ENCODE measurements at places on chromosomes 11 and 22.

GRCh38 chr11:130673698-130674097 lies 225.3 kb downstream of the ADAMTS15 start:
- ATAC-seq: no peak

DNA sequence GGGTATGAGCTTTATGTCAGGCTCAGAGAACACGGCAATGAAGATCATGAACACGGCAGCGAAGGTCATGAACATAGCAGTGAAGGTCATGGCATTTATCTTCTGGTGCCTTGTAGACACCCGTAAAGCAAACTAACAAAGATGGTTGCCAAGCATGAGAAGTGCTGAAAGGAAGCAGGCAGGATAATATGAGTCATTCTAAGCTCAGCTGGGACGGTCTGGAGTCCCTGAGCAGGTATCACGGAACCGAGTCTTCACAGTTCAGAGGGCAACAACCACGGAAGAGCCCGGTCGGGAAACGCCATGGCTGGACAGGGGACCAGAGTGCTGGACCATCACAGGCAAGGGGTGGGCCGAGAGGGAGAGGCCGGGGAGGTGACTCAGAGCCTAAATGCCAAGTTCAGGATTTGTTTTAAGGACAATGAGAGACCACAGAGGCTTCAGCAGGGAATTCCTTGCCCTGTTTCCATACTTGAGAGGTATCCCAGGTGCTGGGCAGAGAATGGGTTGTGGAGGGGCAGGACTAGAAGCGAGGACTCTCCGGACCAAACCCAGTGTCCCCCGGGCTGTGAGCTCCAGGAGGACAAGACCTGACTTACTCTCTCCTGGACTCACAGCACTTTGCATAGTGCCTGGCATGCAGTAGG lies 13.1 kb upstream of the MS4A10 start:
- peak; percentile 78 for ATAC-seq

DNA sequence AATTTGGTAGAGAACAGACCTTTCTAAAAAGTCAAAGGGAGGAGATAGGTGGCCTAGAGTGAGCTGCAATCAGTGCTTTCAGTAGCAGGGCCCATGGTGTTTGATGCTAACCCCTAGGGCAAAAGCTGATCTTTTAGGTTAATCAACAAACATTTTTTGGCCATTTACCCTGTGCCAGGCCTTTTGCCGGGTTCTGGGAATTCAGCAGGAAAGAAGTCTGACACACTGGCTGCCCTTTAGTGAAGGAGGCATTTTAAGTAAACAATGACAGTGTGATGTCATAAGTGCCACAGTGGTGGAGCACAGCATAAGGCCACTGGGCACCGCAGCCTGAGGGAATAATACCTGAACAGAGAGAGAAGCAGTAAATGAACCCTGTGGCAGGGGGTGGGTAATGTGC lies 29.0 kb downstream of the C22orf31 start:
- ATAC-seq: no peak

- ATAC-seq: peak; percentile 14
Observed at GRCh38 chr22:26642465-26643417, 14.6 kb upstream of the MIAT start.

GRCh38 chr11:77758331-77758730 lies 62.2 kb downstream of the RSF1 start:
- no peak for ATAC-seq

GRCh38 chr11:25938952-25939351 lies 393.0 kb upstream of the ANO3 start:
- ATAC-seq: no peak

GRCh38 chr11:95576146-95576845 lies 213.3 kb downstream of the FAM76B start:
- no peak for ATAC-seq

- no peak for ATAC-seq
Observed at GRCh38 chr11:79312617-79313529, 128.0 kb downstream of the TENM4 start.

GRCh38 chr11:22193348-22194051 lies 615 bp downstream of the ANO5 start:
- ATAC-seq: peak; percentile 25

- no peak for ATAC-seq
Observed at GRCh38 chr11:125465701-125466100, 30.4 kb downstream of the FEZ1 start.

DNA sequence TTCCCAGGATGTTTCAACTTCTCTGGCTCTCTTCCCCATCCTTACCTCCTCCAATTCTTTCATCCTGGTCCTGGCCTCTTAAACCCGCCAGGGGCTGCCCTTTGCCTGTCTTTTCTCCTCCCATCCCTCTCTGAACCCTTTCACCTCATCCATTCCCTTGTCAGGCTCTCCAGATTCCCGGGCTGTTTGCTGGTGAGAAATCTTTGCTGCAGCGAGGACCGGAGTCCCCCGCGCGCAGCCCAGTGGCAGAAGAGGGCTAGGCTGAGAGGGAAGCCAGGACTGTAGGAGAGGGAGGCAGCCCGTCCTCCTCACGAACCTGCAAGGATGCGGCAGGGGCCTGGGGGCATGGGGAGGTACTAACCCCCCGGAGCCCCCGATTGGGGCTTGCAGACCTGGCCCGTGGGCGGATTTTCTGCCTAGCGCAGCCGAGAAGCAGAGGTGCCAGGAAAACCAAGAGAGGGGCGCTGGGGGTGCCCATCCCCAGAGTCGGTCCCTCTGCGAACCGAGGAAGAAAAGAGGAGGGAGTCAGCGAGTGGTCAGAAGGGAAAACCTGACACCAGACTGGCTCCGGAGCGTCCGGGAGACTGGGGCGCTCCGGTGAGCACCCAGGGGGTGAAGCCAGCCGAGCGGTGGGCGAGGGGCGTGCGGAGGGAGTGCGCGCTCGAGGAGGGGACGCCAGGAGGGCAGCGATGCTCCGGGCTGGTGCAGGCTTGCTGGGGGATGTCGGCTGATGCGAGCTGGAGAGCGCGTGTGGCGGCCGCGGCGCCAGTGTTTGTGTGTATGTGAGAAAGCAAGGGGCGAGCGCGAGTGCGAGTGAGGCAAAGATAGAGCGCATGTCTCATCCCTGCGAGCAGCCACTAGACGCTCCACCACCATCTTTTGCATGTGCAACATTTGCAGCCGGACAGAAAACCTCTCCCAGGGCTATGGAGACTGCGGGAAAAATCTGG lies at the start of gene GRIA4:
TSS of gene GRIA4 (plus strand) at position 242 of the 950 bp plus-strand sequence. CDS start 925 bp downstream, outside the sequence.
- ATAC-seq: peak; percentile 40

GRCh38 chr11:3929649-3930048 lies 74.2 kb downstream of the STIM1 start:
- ATAC-seq: no peak

DNA sequence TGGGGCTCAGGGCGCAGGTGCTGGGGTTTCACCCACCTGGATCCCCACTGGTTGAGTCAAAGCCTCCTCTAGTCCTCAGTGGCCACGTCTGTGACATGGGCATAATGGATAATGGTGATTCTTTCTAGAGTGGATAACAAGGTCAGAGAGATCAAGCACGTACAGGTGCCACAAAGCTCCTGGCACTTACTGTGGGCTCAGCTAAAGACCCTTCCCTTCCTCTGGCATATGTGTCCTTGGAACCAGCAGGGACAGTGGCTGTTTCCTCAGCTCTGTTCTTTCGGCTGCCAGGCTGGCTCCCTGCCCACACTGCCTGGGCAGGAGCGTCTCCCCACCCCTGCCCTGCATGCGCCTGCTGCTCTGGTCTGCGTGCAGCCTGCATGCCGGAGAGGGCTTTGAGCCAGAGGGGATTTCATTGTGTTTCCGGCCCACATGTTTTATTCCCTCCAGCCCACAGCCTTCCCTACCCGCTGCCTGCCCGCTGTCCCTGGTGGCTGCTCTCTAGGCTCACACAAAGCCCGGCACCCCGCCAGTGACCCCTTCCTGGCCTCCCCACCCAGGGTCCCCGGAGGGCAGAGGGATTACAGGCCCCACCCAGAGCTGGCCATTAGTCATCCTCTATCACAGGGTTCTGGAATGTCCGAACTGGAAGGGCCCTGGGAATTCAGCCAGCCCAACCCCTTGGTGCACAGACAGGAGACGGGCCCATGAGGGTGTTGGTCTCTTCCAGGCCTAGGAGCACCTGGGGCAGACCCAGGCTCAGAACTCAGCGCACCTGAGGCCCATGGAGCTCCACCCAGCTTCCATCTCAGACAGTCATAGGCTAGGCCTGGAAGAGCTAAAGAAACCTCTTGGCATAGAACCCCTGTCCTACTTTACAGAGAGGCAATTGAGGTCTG lies 55.3 kb upstream of the GCAT start:
- ATAC-seq: no peak

DNA sequence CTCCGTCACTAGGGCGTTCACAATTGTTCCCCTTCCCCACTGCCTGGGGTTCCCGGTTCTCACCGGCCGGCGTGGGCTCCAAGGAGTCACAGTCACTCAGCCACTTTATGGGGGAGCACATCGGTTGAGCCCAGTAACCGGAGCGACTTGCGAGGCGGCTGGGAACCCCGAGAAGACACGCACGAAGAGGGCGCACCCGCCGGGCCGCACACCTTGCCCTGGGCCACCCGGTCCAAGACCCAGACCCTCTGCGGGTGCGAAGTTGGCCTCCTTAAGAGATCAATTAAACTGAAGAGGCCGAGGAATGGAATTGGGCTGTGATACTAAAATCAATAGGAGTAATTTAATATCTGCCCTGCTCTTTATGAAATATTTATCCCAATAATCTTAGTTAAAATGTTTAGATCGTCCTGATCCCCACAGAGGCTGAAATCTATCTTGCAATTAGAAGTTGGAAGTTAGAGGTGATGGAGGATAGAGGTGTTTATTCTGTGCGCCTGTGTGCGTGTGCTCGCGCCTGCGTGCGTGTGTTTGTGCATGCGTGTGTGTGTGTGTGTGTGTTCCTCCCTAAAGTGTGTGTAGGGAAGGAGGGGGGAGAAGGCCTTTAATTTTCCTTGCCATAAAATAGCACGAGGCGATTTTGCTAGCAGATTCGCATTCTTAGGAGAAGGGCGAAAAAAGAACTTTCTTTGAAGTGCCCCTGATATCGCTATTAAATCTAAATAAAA lies 954 bp upstream of the MN1 start:
- ATAC-seq: no peak
